ENCODE measurements at places on chromosomes 11 and 22.

- no peak for DNase-seq
These were observed 47.8 kb upstream of the PTPRJ start for GRCh38 chr11:47932544-47932943.

GRCh38 chr11:75273411-75274391, 33.1 kb downstream of the TPBGL start:
- DNase-seq, result no peak

DNA sequence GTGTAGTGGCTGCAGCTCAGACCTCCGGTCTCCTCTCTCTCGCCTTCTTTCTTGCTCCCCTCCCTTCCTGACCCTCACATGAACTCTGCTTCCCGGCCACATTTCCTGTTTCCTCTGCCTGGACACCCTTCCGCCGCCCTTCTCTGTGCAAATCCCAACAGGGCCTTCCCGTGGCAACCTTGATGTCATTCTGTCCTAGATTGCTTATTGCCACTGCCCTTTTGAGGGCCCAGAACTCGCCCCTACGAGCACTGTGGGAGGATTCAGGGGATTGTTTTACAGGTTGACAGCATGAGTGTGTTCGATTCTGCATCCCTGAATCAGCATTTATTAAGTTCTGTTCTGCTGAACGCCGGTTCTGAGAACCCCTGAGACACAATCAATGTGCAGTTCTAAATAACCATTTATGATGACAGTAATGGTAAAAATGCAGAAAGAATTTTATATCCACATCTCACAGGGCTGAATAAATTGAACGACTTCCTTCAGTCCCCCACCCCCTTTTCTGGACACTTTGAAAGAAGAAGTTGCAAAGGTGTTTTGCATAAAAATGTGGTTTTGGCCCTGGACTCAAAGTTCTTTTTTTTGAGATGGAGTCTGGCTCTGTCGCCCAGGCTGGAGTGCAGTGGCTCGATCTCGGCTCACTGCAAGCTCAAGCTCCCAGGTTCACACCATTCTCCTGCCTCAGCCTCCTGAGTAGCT, 6.4 kb downstream of the BATF2 start:
- DNase-seq, result no peak

DNA sequence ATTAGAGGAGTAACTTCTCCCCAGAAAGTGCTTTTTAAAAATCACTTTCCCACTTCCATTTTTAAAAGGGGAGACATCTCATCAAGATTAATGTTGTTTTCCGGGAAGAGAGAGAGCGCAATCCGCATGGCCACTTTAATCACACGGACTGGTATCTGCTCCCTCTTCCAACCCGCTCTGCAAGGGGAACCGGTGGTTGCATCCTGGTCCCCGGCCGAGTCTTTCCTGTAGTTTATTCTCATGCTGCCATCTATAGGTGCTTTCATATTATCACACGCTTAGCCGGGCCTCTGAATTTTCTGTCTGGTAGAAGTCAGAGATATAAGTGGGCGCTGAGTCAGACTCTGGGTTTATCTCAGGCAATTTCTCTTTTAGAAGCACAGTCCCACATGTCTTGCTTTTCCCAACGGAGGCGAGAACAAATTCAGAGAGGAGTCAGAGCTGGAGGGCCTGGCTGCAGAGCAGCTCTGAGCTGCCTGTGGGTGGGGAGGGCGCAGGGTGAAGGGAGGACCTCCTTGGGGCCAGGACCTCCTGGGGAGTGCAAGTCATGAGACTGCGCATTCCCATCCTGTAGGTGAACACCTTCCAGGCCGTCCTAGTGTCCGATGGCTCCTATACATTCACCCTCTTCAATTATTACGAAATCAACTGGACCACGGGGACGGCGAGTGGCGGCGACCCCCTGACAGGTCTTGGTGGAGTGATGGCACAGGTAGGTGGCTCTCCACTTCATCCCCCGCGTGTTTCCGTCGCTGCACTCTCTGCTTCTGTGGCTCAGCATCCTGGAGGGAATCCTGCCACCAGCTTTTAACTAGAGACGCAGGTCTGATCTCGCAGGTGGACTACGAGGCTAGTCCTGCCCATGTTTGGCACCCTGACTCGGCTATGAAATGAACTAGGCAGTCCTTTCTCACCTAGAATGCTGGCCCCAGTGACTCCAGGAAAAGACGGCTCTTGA, 11.7 kb downstream of the TECTA start:
- no peak for DNase-seq

DNA sequence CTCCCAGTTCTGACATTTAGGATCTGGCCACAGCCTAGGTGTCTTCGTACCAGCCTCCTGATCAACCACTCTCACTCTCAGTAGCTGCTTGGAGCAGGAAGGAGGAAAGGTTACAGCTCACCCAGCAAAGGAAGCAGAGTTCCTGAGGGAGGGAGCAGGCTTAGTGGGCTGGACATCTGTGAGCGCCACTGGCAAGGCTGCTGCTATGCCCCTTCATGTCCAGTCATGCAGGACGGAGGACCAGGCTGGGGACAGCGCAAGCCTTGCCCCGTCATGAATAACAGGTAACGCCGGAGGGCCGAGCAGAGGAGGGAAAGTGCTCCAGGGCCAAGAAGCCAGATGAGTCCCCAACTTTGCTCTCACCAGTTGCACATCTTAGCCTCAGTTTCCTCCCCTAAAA, 25.8 kb downstream of the TPST2 start:
- DNase-seq, result no peak

DNA sequence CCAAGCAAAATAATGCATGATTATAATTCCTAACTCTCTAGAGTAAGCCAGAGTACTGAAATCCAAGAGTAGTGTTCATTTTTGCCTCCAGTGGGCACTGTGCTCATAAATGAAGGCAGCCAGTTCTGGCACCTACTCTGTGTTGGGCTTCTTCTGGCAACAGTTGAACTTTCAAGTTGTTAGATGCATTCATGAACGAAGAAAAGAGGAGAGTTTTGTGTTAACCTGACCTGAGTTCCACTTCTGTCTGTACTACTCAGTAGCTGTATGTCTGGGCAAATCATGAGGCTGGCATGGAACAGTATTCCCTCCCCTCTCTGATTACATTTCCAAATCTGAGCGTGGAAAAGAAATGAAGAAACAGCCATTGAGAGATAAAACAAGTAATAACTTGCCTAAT, 20.3 kb upstream of the TENM4 start:
- DNase-seq, result no peak

DNA sequence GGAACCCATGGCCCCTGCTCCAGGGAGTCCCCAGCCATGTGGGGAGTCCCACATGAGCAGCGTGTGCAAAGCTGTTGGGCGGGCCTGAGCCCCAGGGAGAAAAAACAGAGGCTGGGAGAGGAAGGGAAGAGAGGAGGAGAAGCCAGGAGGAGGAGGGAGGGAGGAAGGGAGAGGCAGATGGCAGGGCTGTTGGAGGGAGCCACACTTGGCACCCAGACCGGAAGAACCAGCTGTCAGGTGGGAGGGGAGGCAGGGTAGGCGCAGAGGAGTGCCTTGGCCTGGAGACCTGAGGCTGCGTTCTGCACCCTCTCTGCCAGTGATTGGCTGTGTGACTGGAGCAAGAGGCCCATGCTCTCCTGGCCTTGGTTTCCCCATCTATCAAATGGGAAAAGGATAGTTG, 6.7 kb downstream of the SYNGR1 start:
- no peak for DNase-seq

GRCh38 chr11:92057849-92058442, 166.7 kb upstream of the FAT3 start:
- DNase-seq, result no peak

- no peak for DNase-seq
These were observed 51.6 kb upstream of the MYEOV start for GRCh38 chr11:69242266-69242920.

GRCh38 chr11:75896843-75897419, 81.9 kb downstream of the UVRAG start:
- no peak for DNase-seq

DNA sequence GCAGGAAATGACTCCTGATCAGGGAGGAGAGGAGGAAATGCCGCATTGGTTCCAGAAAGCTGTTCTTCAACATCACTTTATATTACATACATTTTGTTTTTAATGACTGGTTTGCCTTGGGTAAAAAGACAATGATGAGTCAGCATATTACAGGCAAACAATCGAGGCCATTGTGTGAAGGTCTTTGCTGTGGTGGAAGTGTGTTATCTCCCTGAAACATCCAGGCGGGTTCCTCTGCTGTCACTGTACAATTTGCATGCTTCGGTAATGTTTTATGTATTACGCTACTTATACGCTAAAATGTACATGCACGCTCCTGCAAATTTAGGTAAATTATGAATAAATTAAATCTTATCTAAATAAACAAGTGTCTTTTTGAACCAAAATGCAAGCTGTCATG, 161.1 kb downstream of the KIRREL3 start:
- no peak for DNase-seq

GRCh38 chr11:121944556-121945230, 171.3 kb downstream of the BLID start:
- DNase-seq, result no peak

- DNase-seq, result no peak
These were observed 252.3 kb downstream of the TBC1D22A start for GRCh38 chr22:47014636-47015345.

DNA sequence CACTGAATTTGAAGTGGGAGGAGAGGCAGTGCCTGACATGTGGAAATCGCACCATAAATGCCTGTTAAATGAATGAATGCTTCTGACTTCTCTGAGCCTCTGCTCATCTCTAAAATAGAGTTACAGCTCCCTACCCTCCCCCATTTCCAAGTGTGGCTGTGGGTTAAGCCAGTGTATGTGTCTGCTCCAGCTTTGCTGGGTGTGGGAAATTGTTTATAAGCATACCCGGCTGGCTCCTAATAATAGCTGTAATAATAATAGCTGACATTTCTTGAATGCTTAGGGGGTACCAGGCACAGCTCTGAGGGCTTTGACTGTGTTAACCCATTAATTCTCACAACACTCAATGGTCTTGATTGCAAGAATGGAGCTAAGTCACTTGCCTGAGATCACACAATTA, 7.0 kb upstream of the FCHSD2 start:
- no peak for DNase-seq

GRCh38 chr11:63530021-63530420, 6.6 kb upstream of the PLAAT4 start:
- DNase-seq, result no peak

DNA sequence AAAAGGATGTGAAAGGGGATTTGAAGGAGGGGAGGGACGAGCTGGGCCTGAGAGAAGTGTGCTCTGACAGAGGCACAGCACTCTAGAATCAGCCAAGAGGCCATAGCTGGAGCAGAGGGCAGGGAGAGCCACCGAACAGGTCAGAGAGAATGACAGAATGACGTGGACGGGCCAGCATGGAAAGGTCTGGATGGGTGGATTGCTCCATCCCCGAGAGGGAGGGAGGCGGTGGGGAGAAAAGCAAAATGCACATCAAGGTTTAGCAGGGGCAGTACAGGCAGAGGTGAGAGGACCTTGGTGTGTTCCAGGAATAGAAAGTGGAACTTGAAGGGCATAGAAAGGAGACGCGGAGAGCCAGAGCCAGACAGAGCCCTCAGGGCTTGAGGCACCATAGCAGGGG, 6.9 kb downstream of the PMM1 start:
- no peak for DNase-seq

- DNase-seq, result no peak
These were observed 32.9 kb upstream of the SYT13 start for GRCh38 chr11:45319077-45319476.

DNA sequence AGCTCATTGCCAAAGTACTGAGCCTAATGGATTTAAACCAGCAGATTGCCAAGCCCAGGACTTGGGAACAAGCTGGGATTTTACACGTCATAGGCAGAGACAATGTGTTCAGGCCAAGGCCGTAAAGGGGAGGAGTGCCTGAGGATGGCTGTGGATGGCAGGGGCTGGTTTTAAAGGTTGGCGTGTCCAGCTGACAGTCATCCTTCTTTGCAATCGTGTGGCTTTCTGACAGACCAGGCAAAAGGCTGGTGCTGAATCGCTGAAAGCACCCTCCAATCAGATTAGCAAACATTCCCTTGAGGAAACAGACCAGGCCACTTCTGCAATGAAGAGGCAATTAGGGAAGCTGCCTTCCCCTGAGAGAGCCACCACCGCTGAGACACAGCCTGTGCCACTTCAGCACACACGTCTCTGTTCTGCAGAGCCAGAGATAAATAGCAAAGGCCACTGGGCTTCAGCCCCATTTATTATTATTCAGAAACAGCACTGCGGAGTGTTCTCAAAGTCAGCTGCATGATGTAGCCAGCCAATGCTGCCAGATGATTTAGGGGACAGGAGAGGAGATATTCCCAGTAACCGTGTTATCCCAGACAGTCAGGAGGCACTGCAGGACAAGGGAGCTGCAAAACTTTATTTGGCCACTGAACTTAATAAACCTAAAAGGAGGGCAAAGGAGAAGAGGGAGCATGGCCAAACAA, 54.2 kb upstream of the CSNK2A3 start:
- DNase-seq, result no peak

DNA sequence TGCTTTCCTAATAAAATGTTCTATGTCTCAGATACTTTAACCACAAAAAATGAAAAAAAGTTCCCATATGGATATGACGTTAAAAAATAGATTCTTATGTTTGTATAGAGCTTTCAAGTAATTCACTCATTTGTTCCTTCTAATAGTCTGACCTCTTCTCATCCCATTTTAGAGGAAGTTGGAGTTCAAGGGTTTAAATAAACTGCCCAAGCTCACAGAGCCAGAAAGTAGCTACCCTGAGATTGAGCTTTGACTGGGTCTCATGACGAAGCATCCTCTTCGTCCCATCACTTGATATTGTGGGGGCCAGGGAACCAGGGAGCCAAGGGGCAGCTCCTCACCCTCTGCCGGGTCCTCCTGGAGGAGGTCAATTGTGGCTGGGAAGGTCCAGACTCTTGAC, 116.3 kb downstream of the CCDC81 start:
- no peak for DNase-seq

DNA sequence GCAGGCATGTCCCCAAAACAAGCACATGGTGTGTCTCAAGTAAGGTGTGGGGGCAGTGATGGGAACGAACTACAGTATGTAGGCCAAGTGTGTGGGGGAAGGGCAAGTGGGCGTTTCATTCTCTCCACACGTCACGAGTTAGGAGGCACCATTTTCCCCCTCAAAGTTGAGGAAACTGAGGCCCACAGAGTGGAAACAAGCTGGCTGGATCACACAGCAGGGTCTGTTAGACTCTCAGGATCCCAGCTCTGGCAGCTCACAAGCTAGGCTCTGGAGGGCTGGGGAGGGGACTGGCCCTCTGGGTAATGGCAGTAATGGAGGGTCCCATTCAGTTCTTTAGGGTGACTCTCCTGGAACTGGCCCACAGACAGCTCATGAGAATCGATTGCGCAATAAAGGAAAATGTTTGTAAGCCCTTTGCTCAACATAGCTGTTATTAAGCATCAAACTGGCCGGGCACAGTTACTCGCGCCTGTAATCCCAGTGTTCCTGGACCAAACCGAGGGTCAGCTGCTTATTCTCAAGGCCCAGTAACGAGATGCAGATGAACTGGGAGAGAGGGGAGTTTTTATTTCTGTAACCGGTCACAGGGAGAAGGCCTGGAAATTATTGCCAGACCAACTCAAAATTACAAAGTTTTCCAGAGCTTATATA, 24.1 kb upstream of the TUB start:
- no peak for DNase-seq

GRCh38 chr11:28505232-28505631, 397.0 kb downstream of the METTL15 start:
- no peak for DNase-seq

GRCh38 chr22:43437871-43438475, 26.2 kb downstream of the MPPED1 start:
- DNase-seq, result no peak

GRCh38 chr22:20060700-20061480, 19.2 kb upstream of the DGCR8 start:
- no peak for DNase-seq

All from cortex of kidney (tissue), 1 donor.